SK-N-DZ (cell line): ENCODE measurements at places on chromosomes 6 and 20.

GRCh38 chr6:167933847-167934246 lies 63.6 kb upstream of the KIF25 start:
- DNase-seq: no peak

DNA sequence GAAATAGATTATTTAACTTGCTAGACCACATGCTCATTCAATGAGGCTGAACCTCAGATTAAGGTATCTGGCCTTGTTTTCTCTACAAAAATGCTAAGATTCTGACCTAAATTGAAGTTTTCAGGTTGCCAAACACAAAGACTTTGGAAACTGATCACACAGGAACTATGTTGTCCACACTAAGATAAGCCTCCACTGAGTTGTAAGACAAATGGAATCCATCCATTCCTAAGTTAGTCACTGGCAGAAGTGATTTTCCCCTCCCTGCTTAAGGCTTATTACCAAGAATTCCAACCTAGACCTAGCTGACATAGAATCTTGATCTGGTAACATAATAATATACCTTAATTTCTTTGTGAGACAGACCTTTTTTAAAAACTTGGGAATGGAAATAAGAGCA lies 608.1 kb downstream of the TENT5A start:
- no peak for DNase-seq

- DNase-seq: no peak
Measured at GRCh38 chr20:44445742-44446710, 29.6 kb upstream of the TTPAL start.

GRCh38 chr6:134249759-134250602 lies 67.9 kb downstream of the SGK1 start:
- no peak for DNase-seq

GRCh38 chr20:11675920-11676629 lies 241.6 kb upstream of the BTBD3 start:
- no peak for DNase-seq

DNA sequence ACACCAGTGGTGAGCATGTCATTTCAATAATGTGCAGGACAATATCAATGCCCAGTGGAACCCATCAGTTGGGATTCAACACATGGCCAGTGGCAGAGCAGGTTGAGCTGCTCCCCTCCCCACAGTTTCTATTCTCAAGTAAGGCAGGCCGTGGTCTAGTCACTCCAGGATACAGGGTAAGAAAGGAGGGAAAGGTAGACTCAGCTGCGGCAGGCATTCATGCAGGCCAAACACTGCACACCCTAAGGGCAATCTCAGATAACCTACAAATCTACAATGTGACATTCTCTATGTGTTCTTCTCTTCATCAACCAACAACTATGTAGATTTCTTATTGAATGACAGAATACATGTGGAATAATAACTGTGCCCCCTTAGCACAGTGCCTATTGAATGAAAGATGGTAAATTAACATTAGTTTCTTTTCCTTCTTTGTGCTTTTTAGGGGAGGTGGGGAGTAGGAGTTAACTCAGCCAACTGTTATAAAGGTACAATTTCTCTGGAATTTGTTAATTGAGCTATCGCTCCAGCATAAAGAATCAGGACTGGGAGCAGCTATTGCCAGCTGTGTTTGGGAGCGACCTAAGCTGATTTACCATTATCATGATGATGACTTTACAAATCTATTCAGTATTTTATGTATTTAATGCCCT lies 89.7 kb downstream of the FAM50B start:
- DNase-seq: no peak

- DNase-seq: peak; percentile 74
Measured at GRCh38 chr20:54199721-54200176, 8.1 kb upstream of the PFDN4 start.

DNA sequence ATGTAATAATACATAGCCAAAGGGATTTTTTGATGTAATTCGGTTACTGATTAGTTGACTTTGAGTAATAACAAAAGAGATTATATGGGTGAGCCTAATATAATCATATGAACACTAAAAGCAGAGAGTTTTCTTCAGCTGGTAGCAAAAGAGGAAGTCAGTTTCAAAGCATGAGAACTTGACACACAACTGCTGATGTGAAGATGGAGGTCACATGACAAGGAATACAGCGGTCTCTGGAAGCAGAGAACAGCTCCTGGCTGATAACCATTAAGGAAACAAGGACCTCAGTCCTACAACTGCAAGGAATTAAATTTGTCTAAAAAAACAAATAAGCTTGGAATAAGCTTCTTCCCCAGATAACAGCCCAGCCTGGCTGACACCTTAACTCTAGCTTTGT lies 154.5 kb upstream of the PRND start:
- DNase-seq: no peak

GRCh38 chr6:33683576-33684427 lies 27.7 kb downstream of the UQCC2 start:
- DNase-seq: no peak

GRCh38 chr6:99951016-99951805 lies 42.8 kb downstream of the MCHR2 start:
- DNase-seq: no peak

- no peak for DNase-seq
Measured at GRCh38 chr6:101879782-101880181, 486.3 kb downstream of the GRIK2 start.

DNA sequence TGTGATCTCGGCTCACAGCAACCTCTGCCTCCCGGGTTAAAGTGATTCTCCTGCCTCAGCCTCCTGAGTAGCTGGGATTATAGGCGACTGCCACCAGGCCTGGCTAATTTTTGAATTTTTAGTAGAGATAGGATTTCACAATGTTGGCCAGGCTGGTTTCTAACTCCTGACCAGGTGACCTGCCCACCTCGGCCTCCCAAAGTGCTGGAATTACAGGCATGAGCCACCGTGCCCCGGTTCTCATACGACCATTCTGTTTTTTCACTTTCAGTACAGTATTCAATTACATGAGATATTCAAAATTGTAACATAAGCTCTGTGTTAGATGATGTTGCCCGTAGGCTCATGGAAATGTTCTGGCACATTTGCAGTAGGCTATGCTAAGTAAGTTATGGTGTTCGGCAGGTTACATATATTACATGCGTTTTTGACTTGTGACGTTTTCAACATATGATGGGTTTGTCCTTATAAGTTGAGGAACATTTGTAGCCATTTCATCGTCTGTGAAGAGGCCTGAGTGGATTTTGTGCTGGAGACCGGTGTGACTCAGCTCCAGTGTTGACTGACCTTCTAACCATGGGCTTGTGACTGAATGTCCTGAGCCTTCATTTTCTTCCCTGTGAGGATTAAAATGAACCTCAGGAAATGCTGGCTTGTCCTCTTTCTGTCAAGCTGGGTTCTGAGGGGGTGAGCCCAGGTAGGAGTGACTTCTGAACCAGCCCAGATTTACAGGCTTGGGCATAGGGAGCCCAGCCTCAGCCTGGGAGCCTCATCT lies 12.2 kb downstream of the PPARD start:
- no peak for DNase-seq

DNA sequence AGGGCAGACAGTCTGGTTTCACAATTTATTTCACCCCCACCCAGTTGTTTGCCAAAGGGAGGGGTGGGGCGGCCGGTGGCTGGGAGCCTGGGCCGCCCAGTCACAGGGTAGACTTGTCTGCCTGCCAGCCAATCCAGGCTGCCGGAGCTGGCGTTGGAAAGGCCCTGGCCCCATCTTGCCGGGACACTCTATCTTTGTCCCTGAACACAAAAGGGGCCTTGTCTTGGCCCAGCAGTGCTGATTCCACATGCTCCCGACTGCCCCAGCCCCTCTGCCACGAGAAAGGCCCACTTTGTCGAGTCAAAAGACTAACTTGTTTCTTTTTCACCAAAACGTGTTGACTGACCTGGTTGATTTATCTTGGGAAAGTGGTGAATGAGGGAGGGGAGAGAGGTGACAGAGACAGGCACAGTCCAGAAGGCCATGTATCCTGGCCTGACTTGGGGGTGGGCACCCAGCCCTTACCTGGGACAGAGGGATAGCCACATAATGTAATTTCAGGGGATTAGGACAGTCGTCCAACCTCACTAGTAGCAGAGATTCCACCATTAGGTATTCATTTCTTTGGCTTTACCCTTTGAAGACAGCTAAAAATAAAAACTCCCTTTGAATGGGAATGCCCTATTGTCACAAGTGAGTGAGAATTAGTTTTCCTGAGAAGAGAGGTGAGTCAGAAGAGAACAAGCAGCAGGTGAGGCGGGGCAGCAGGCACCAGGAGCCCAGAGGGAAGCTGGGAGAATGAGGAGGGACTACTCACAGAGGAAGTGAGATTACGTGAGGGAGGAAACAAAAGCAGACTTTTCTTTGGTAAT lies 67.0 kb upstream of the SIRPA start:
- DNase-seq: no peak

GRCh38 chr6:44712353-44713111 lies 325.0 kb downstream of the CDC5L start:
- peak; percentile 72 for DNase-seq

- DNase-seq: no peak
Measured at GRCh38 chr6:40391851-40392517, 195.2 kb downstream of the LRFN2 start.

DNA sequence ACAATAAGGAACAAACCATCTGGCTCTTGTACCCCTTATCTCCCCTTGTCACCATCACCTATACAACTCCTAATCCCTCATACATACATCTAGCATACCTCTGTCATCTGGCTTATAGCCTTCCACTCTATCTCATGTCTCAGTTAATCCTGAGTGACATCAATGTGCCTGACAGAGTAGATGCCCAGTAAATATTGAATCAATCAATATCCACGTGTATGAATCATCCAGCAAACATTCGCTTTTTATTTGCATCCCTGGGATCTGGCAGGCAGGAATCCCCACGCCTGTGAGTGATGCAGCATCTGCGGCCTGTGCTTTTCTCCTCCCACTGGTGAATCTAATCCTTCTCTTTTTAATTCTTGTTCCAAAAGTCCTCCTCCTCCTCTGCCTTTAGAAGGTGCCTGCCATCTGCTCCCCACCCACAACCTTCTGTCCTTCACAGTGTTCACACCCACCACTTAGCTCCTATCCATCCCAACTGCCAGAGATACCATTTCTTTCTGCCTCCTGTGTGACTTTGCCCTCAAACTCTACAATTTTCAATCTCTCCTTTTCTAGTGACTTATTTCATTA lies 37.6 kb downstream of the ZNF391 start:
- no peak for DNase-seq

- DNase-seq: no peak
Measured at GRCh38 chr6:156883497-156884252, 106.5 kb downstream of the ARID1B start.

DNA sequence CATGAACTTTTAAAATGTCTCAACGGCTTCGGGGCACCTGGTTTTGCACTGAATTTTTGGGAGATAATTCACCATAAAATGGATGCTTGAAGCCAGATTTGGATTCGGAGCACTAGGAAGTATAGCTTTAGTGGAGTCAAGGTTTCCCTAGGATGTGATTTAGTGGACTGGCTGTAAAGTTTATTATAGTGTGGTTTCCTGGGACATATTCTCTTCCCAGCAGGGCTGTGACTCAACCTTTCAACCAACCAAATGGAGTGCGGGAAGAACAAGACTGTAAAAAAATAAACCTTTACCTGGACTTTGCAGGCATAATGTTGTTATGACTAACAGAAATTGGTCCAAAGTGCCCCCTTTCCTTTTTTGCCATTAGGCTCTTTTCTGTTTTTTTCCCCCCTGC lies 327.4 kb upstream of the MAN1A1 start:
- no peak for DNase-seq

DNA sequence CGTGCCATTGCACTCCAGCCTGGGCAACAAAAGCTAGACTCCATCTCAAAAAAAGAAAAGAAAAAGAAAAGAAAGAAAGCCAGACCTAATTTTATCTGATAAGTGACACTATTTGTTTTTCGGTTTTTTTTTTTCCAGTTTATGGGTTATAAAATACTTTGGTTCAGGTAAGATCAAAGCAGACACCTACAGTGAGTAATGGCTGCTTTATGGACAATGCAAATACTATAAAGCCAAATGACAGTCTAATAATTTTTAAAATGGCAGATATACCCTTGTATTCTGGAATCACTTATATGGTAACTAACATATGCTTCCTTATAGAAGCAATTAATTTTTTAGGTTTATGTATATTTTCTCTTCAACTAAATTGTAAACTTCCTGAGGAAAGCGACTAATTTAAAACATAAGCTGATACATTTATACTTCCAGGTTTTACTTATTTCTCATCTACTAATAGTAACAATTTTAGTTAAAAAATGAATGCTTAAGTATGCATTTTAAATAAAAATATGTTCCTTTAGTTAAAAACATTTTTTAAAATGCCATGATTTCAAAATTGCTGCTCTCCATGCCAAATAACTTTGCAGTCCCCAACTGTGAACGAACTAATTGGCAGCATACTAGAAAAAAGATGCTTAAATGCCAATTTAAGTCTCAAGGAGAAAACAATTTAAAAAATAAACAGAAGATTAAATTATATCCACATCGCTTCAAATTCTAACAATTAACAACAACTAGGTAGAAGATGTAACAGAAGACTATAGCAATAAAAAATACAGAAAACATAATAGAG lies 38.5 kb downstream of the KIAA0319 start:
- DNase-seq: no peak

DNA sequence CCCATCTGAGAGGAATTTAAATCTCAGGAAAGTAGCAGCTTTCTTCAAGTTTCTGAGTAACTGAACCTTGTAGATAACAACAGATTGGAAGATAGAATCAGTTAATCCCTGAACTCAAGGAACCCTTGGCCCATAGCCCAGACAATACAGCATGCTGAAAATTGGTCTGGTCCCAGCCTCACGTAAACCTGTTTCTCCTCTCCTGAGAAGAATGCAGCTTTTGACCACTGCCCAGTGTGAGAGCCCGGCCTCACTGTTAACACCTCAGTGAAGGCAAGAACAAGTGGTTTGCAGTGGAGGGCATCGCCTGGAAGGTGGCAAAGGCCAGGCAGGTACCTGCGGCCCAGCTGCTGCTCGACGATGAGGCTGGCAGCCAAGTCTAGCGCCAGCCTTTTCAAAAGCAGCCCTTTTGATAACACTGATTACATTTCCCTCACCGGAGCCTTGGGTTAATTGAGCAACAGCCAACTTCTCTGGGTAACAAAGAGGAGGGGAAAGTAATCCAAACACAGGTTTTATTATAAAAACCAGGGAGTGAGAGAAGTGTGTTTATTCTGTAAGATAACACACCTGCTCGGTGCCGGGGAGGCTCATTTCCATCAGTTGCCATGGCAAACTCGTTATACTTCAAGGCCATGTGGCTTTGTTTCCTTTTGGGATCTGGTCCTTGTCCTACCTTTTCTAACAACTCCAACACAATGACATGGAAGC lies 54.0 kb downstream of the TRAF3IP2 start:
- no peak for DNase-seq

- no peak for DNase-seq
Measured at GRCh38 chr20:39067526-39068216, 105.5 kb downstream of the DHX35 start.

DNA sequence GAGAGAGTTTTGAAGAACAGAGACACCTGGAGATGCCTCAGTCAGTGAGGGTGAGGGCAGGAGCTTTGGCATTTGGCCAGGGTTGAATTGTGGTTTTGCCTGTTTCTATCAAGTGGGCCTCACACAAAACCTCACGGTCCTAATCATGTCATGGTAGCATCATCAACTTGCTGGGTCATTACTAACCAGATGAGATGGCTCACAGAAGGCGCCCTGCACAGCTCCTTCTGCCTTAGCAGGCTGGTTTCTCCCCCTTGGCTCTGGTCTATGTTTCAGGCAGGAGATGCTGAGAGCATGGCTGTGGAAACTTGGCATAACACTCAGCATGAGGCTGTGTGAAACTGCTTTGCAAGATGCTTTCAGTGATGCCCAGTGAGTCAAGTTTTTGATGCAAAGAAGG lies 99.3 kb downstream of the LRRC1 start:
- DNase-seq: no peak
